ENCODE measurements at places on chromosomes 12 and 14.

- DNase-seq: peak; percentile 74
Measured at GRCh38 chr14:94132285-94132887, 3.0 kb upstream of the IFI27L2 start.

DNA sequence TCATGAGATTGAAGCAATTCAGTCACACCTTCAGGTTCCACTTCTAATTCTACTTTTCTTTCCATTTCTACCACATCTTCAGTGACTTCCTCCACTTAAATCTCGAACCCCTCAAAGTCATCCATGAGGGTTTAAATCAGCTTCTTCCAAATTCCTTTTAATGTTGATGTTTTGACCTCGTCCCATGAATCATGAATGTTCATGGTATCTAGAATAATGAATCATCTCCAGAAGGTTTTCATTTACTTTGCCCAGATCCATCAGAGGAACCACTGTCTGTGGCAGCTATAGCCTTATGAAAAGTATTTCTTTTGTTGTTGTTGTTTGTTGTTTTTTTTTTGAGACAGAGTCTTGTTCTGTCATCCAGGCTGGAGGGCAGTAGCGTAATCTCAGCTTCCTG lies 7.6 kb downstream of the RXYLT1 start:
- DNase-seq: no peak

- DNase-seq: no peak
Measured at GRCh38 chr12:31362759-31363415, 36.9 kb upstream of the SINHCAF start.

DNA sequence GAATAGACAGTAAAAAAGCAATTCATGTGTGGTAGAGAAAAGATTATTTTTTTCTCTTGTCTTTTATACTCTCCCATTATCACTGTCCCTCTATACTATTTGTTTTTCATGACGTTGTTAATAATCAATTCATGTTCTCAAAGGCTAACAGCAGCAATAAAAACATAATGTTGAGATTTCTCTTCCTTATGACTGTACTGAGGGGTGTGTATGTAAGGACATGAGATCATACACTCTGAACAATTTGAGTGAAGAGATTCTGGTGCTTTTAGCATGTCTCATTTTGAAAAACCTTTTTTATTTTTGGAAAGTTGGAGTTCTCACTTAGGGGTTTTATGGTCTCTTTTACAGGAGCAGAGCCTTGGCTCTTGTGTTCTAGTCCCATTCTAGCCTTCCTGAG lies 3.8 kb upstream of the TSPAN8 start:
- no peak for DNase-seq

- no peak for DNase-seq
Measured at GRCh38 chr14:90624227-90624626, 192.0 kb downstream of the TTC7B start.

- no peak for DNase-seq
Measured at GRCh38 chr12:76137606-76138005, 53.1 kb upstream of the NAP1L1 start.

DNA sequence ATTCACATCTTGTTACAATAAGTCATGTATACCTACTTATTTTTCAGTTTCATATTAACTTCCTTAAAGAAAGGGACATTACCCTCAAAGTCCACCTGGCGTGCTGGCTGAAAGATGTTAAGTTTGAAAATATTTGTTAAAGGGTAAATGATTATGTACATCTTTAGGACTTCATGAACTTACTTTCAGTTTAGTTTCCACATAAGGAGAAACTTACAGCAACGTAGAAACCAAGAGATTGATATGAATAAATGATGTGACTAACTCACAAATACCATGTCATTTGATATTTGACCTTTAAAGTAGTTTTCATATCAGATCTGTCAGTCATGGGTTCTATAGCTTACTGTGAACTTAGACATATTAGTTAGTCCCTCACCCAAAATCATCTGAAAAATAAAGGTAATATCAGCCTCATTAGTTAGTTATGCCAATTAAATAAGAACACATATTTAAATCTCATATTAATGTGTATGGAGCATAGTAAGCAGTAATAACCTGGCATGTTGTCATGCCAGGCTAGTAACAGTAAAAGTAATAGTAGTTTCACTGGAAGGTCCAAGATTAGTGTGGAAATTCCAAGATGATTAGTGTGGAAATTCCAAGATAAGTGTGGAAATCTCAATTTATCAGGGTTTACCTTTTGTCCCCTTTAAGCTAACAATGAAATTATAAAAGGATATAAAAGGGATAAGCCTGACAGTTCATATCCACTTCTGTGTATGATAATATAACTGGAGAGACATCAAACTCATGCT lies 1.9 kb upstream of the CLEC2D start:
- DNase-seq: no peak

GRCh38 chr12:54386403-54387113 lies 2.0 kb upstream of the ZNF385A start:
- no peak for DNase-seq

DNA sequence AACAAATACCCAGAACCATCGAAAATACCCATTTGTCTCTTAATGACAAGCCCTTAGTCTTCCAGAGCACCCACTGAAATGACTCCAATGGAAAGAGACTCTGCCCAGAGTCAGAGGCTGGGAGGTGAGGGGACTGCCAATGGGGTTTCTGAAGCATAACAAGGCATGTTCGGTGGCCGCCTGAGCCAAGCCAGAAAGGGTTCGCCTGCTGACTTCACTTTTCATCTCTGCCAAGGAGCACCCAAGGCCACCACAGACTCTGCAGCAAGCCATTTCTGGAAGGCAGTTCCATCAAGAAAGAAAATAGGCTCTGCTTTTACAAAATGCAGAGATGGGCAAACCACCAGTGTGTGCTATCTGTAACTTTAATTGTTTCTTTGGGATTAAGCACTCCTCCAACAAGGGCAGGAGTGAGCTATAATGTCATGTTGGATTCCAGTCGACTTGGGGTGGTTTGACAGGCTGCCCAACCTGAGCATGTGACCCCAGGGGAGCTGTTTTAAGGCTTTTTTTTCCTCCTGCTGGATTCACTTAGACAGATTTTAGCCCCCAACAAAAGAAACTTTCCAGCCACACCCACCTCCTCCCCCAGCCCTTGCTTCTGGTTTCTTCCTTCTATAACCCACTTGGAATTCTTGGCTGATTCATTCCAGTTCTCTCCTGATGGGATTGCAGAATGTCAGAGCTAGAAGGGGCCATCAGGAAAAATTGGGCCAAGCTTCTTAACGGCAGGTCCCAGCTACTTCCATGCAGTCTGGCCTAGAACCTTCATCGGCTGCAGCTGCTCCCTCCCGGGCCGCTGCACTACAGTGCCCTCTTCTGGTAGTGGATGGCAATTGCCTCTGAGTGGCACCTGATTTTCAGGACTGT lies 24.1 kb downstream of the CKAP4 start:
- DNase-seq: peak; percentile 57

- DNase-seq: no peak
Measured at GRCh38 chr14:70842851-70843462, 33.6 kb upstream of the MAP3K9 start.
